ENCODE measurements at places on chromosomes 3 and 15. TPM values are rescaled to one million over a fixed set of nuclear protein-coding genes. Genes with fewer than 3 reads are reported as not detected.

DNA sequence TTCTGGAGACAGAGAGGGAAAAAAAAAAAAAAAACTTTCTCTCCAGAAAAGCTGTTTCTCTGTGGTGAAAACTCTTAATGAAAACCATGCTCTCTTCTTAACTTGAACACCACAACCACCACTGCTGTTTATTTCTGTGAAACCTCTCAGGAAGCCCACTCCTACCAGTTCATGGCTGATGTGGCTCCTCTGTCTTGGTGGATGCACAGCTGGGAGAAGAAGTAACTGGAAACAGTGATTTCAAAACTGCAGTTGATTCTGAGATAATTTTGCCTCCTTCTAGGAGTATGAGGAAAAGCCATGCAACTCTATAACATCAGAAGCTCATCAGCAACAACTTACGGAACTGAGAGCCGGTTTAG, 40.2 kb upstream of the PYGO1 start:
- no peak for DNase-seq

The IL17RE gene
- total RNA-seq = 3.6 TPM

DNA sequence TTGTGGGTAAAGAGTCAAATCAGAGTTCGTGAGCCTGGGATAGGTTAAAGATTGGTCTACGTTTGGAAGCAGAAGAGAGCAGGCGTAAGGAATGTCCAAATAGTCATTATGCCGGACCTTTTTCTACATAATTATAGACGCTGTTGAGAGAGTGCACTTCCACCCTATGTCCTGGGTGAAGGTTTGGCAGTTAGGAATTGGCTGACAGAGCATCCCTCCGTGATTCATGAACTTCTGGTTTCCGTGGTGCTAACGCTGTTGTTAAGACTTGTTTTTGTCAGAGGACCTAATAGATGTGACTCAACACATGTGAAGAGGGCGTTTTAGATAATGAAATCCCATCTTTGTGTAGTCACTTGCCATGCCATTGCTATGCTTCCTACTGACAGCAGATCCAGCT, 1.1 kb downstream of the EAF1 start:
- DNase-seq = peak; percentile 14

The CP gene
- total RNA-seq = 0.07 TPM

The GRIP2 gene
- total RNA-seq = not detected

The FBXL22 gene
- 0.27 TPM for total RNA-seq

DNA sequence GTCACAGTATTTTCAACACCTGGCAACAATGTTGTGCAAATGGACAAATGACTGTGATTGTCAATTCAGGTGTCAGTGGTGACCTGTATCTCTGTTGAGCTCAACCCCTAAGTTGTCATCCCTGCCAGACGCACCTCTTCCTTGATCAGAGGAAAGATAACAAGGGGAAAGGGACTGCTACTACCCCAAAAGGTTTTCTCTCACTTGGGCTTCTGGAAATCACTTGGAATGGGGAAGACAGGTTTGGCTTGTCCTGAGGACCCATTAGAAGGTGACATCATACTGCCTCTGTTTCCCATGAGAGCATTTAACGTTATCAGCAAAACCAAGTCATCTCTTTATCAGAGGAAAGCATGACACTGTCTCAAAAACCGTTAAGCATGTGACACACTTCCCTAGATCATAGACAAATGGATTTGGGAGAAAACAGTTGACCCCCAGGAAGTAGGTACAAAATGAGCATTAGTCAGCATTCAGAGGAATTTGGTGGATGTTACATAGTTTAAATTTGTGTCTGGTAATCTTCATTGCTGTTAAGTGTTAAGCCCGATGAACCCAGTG, 769.5 kb downstream of the GRM7 start:
- no peak for DNase-seq

The BLOC1S6 gene
- total RNA-seq = 71.4 TPM

- DNase-seq = no peak
Measured at GRCh38 chr15:91864664-91865063, 11.2 kb downstream of the SLCO3A1 start.

DNA sequence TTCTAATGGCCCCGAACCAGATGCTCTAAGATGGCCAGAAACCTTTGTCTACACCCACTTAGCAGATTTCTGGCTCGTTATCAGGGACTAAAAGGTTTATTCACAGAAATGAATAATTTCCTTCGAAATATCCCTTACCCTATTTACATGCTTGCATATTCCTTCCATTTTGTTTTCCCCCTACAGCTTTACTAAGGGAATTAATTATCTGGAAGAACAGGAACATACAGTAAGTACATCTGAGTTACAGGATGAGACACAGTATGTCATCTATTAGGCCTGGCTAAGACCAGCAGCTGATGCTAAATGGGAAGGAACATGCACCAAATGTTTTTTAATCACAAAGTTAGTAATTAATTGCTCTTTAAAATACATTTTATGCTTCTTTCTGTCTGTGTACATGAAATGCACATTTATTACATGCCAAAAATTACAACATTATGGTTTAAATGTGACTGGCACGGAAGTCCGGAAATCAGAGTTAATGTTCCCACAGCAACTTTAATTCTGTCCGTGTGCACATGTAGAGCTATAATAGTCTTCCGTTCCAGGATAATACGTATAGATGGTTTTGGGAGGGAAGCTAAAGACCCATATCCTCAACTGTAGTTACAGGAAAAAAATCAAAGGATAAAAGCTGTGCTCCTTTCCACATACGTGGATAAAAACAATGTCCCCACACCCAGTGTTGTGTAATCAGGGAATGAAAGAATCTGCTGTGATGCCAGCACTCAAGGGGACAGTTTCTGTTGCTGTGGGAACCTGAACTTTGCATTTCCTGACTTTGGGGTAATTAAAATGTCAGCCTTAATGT, 82.0 kb downstream of the TIGIT start:
- no peak for DNase-seq

DNA sequence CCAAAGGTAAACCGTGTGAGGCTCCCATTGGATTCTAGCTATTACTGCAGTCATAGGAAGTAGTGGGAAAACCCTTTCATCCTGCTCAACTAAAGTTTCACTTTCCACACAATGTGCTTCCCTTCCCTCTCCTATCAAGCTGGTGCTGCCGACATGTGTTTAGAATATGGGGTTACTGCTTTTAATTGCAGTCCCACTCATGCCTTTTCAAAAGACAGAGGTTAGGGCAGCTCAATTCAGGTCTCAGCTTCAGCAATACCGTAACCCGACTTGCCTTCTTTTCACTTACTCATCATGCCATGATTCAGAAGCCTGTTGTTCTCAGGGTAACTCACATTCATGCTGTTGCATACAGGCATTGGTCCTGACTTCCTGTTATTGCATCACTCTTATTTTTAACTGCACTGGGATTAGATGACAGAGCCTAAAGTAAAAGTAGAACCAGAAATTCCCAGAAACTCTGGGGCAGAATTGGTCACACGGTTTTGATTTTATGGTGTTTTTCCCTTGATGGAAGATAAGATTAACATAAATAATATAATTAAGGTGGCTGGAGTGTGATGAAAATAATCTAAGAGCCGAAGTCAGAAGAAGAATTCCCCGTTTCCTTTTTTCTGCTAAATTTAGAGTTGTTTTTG, 45.7 kb downstream of the C2CD4B start:
- DNase-seq = peak; percentile 93

- no peak for DNase-seq
Measured at GRCh38 chr3:186530415-186530814, 13.8 kb downstream of the CRYGS start.

The RPL29 gene
- 2,366 TPM for total RNA-seq
